Activated CD4-positive, alpha-beta T cell treated with anti-CD3 and anti-CD28 coated beads, Interleukin-2, Interleukin-6, amounts not matched to agents 100 ng/mL and 50 ng/mL, durations not matched to agents 16 hours and 8 hours (primary cell): ENCODE measurements at places on chromosomes 5 and 9.

DNA sequence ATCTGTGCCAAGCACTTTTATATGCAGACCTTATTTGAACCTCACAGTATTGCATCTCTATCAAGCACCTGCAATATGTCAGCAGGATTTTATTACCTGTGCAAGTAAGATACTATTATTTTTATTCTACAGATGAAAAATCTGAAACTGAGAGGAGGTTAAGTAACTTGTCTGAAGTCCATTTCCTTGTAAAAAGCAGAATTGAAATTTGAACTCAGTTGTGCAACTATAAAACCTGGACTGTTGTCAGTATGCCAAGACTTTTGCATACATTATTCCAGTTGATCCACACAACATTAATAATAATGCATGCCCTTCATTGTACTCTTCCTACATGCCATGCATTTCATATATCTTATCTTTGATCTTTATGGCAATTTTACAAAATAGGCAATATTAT, 82.2 kb upstream of the BRINP1 start:
- DNase-seq = no peak

DNA sequence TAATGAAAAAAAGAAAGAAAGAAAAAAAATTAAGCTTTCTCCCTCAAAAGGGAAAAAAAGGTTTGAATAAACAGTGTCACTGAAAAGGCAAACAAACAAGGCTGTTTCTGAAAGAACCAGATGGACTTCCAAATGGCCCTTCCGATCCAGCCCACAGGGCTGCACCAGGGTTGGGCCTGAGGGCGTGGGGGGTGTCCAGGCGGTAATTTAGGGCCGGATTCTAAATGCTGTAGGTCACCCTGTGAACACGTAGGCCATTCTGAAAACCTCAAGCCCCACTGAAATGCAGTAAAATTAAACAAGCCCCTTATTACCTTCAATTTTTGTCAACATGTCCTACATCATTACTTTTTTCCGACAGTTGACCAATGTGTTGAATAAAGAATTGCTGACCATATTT, 132.1 kb downstream of the HSD17B3 start:
- no peak for DNase-seq

DNA sequence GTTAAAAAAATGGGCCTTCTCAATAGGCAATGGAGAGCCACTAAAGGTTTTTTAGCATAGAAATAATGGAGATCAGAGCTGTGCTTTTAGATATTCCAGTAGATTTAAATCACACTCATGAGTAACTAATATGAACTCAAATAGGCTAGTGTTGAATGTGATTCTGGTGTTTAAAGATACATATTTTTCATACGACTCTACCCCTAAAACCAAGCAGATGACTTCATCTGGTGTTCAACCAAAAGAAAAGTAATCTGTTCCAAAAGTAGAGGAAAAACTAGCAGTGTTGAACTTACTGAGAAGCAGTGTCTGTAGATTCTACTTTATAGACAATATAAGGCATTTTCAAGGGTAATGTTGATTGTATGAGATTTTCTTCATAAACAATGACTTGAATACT, 138.1 kb downstream of the TSSK1B start:
- DNase-seq = no peak

GRCh38 chr5:150801117-150801927, 22.8 kb downstream of the SMIM3 start:
- peak; percentile 32 for DNase-seq

DNA sequence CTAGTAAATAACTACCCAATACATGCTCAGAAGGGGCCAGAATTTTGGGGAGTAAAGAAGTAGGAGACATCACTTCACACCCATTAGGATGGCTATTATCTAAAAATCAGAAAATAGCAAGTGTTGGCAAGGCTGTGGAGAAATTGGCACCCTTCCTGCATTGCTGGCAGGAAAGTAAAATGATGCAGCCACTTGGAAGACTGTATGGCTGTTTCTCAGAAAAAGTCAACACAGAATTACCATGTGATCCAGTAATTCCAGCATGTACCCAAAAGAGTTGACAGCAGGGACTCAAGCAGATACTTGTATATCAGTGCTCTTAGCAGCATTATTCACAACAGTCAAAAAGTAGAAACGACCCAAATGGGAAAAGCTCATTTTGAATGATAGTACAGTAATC, 107.6 kb downstream of the APBA1 start:
- no peak for DNase-seq

DNA sequence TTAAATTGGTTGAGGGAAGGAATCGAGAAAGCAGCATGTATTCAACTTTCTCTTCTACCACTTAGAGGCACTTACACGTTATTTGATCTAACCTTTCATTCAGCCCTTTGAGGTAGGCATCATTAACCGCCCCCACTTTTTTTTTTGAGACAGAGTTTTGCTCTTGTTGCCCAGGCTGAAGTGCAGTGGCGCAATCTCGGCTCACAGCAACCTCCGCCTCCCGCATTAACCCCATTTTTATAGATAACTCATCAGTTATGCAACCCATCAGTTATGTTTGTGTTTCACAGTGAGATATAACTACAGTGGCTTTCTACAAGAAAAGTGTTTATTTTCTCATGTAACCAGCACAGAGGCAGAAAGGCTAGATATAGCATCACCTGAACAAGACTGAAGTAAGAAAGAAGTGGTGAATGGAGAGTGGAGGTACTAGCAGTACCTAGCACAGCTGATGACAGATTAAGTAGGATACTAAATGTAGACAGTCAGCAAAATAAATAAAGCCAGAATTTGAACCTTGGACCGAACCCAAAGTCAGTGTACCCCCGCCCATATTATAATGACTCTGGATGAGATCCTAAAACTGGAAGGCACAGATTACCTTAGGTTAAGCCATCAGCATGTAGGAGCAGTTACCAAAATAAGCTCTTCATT, 91.2 kb downstream of the PJA2 start:
- DNase-seq = no peak

DNA sequence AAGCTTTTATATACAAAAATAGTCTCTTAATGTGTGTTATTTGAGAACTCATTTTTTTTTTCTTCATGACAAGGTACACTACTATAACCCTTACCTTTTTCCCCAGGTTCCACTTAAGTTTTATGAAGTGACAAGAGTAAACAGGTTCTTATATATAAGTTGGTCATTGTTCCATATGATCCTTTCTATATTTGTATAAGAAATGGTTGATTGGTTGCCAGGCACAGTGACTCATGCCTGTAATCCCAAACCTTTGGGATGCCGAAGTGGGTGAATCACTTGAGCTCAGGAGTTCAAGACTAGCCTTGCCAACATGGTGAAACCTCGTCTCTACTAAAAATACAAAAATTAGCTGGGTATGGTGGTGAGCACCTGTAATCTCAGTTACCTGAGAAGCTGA, 108.3 kb downstream of the PCSK1 start:
- no peak for DNase-seq

DNA sequence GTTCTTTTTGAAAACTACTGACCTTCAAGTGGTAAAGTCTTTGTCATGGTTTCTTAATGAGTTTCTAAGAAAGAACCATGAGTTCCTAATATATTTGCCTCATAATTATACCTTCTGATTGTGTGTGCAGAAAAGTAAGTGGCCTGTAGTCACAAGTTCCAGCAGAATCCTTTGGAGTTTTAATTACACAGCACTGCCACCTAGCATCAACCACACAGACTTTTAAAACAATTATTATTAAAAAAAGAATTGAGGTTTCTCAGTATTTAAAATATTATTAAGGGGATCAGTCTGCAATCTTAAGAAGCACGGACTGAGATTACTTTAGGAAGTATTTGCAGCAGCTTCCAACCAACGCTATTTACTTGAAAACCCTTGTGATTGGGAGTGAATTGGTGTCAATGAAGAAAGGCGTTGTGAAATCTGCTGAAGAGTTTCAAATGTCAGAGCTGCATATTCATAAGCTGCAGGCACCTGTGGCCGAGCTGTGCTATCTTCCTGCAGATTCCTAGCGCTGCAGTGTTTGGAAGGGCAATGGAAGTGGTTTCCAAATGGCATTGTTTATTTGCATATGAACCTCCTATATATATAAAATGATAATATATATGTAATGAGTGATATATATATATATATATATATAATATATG, 1074.2 kb upstream of the WWC1 start:
- no peak for DNase-seq

DNA sequence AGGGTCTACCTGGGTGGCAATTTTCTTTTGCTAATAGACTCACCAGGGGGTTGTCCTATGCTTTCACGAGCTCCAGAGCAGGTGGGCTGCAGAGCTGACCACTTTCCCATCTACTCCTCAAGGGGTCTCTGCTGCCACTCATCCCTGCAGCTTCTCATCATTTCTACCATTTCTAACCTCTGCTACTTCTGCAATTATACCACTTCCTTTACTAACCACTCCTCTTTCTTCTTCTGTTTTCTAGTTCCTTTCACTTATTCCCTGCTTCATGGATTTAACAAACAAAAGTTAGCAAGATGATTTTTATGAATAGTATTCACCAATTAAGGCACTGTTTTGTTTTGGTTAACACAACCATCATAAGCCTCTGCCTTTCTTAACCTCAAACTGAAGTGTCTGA, 34.5 kb upstream of the NIPBL start:
- no peak for DNase-seq

- DNase-seq = no peak
These were observed 405.2 kb upstream of the WWC1 start for GRCh38 chr5:167886196-167886595.

DNA sequence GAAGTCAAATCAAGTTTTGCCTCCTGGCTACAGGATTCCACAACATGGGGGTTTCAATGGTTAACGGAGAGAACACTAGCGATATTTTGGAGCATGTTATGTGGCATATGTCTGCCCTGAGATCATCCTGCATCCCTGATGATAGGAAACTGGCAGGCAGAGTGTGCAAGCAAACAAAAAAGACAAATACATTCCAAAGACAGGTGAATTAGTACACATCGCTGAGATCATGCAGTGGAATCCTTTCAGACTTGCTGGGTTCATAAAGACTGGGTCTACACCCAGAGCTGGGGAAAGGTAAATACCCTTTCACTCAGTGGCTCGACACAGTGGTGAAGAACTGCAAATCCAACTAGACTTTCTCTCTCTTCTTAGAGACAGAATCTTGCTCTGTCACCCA, 286.5 kb downstream of the EFNA5 start:
- no peak for DNase-seq

GRCh38 chr5:135107986-135108385, 74.0 kb upstream of the PITX1 start:
- no peak for DNase-seq

- no peak for DNase-seq
These were observed 394.1 kb downstream of the ZNF608 start for GRCh38 chr5:124352312-124352711.

DNA sequence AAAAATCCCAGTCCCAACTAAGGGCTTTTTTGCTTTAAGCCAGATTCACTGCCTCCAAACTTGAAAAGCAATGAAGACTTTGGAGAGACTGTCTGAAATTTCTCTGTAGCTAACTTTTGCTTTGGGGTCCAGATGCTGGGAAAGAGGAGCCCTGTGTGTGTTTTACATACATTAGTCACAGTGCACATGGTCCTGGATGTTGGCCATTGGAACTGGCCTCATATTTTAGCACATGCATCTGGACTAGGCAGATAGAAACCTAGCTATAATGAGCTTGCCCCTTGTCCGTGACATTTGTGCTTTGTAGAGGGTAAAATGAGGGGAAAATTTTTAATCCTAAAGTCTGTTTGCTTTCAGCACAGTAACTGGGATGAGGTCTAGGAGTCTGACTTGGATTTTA, 421.7 kb downstream of the CDK5RAP2 start:
- DNase-seq = no peak

DNA sequence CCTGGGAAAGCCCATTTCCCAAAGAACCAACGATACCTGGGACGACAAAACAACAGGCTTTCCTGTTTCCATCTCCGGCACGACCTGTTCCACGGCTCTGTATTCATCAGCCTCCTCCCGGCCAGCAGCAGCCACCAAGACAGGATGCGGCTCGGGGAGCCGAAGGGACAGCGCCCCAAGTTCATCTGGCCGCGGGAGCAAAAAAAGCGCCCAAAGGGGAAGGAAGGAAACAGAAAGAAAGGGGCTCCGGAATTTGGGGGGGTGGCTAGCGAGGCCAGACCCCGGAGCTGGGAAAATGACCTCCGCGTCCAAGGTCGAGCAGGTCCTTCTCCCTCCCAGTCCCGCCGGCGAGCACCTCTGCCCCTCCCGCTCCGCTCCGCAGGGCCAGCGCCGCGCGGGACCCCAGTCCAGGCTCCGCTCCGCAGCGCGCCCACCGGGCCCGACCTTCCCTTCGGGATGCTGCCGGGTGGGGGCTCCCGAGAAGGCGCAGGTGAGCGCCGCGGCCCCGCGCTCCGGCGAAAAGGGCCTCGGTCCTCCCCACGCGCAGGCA, 608 bp downstream of the ELOVL7 start:
- no peak for DNase-seq

DNA sequence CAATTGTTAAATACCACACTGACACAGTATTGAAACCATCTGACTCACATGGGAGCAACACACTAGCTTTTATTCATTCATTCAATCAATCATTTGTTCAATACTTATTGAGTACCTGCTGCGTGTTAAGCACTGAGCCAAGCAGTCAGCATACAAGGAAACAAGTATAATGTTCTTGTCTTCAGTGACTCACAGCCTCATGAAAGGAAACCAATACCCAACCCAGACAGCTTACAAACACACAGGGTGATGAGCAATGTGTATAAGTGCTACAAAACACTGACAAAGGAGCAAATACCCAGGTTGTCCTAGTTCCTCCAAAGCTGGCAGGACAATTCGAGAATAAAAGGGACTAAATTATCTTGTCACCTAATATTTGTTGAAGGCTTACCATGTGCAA, 67.6 kb upstream of the RASEF start:
- no peak for DNase-seq

DNA sequence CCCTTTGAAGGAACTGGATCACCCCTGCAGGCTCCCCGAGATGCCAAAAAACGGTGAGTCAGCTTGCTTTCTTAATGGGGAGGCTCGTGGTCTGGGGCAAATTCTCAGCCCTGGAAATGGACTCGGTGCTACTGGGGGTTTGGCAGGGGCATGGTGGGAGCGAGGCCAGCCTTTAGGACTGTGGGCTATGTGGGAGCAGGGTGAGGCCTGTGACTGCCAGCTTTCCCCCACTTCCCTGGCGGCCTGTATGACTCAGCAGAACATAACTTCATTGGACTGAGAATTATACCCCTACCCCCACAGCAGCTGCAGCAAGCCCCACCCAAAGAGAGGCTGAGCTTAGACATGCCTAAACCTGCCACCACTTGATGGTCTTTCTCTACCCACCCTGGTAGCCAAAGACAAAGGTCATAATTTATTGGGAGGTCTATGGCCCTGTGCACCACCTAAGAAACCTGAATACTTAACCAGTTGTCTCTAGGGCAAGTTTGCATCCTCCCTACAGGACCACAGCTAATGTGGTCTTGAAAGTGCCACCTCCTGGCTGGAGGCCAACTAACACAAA, 325.3 kb downstream of the TLE1 start:
- no peak for DNase-seq

DNA sequence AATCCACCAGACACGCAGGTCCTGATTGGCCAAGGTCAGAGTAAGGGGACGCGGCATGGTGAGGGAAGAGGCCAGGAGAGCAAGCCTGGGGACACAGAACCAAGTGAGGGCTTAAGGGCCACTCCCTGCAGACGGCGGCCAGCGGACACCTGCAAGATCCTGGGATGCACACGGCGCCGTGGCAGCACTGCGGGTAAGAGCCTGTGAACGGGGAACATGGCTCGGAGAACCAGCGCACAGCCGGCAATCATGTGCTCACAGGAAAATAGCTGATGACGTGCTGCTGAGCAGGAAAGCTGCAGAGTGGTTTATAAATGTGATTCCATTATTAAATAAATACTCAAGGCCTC, 27.0 kb upstream of the NSMF start:
- no peak for DNase-seq
